ENCODE measurements at places on chromosomes 2 and 18.

DNA sequence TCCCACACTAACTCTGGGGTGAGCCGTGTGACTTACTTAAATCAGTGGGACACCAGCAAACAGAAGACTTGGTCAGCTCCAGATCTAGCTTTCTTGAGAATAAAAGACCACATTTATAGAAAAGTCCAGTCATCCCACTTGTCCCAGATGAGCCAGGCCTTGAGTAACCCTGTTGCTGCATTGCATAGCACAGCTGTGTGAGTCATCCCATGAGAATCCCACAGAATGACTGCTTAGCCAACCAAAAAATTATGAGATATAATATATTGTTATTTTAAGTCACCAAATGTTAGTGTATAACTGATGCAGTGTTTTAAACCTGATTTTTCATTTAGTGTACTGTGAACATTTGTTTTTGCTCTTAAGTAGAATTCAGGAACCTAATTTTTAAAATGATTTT lies 94.2 kb upstream of the FSHR start:
- DNase-seq: peak; percentile 95

DNA sequence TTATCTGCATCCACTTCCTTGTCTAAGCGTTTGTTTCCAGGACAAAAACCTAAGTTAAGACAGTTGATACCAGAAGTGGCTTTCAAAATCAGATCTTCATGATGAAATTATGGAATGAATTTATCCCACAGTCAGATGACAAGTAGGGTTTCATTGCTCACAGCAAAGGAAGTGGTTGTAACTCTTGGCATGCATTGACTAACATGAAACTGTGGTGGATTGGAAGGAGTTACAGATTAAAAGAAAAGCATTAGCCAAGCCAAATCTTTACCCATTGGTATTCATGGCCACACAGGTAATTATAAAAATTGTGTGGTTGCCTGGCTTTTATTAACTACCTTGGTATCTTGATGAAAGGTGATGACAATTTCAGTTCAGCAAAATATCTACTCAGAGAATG lies 438.0 kb upstream of the NXPH2 start:
- no peak for DNase-seq

- no peak for DNase-seq
Measured at GRCh38 chr18:77039196-77040130, 93.1 kb downstream of the MBP start.

- no peak for DNase-seq
Measured at GRCh38 chr2:196286821-196287220, 115.4 kb upstream of the STK17B start.

GRCh38 chr2:165373278-165374010 lies 96.1 kb upstream of the CSRNP3 start:
- no peak for DNase-seq

DNA sequence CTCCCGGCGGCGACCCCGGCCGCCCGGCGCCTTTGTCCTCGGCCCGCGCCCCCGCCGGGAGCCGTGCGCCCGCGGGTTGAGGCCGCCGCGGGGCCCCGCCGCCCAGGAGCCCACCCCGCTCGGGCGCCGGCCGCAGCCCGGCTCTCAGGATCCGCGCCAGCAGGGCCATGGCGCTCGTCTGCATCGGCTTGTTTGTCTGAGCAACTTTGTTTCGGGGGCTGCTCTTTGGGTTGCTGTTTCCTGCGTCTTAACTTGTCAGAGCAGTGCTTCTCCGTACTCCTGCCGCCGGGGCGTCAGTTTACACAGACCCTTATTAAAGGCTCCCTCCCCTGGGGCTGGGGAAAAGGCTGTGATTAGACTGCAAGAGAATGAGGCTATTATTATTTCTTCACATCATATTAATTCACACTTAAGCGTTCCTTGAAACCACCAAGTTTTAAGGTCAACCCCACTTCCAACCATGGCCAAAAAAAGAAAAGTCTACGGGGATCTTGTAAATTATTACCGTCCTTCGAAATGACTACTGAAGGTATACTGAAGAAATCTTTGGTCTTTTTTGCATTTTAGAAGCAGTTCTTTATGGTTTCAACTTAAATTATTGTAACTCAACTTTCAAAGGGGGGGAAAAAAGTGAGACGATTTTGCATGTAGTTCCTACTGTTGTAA lies at the start of gene CYP27C1:
Gene CYP27C1 (minus strand): TSS at position 198 of the 666 bp plus-strand sequence. CDS start 29 bp downstream, at position 169.
- no peak for DNase-seq

GRCh38 chr18:404061-404636 lies 96.4 kb downstream of the COLEC12 start:
- no peak for DNase-seq

DNA sequence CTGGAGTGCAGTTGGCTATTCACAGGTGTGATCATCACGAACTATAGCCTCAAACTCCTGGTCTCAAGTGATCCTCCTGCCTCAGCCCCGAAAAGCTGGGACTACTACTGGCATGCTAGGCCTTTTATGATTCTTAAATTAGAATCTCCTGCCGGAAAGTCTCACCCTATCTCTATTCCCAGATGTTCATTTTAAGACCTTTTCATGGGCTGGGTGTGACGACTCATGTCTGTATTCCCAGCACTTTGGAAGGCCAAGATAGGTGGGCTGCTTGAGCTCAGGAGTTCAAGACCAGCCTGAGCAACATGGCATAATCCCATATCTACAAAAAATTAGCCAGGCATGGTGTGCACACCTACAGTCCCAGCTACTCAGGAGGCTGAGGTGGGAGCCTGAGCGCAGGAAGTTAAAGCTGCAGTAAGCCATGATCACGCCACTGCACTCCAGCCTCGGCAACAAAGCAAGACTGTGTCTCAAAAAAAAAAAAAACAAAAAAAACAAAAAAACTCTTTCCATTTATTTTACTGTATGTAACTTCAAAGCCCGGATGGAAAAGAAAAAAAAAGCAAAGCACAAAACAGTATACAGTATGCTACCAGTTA lies 8.1 kb downstream of the PPP4R3B start:
- DNase-seq: no peak

DNA sequence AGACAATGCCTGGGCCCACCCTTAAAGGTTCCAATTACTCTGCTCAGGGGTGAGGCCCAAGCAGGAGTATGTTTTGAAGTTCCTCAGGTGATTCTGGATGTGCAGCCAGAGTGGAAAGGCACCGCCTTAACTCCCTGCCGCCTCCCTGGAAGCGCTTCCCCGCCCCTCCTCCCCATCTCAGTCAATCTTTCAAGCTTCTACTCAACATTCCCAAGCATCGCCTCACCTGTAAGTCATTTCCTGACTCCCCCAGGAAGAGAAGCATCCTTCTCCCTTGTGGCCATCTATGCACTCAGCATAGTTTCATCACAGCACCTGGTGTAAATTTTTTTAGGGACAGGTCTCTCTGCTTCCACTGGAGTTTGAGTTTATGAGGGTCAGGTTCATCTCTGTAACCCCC lies 67.5 kb downstream of the MYL12B start:
- DNase-seq: no peak

GRCh38 chr2:101698014-101698843 lies 722 bp downstream of the MAP4K4 start:
- no peak for DNase-seq

GRCh38 chr2:242075168-242075567 lies 205.6 kb downstream of the RTP5 start:
- DNase-seq: no peak

- no peak for DNase-seq
Measured at GRCh38 chr18:58612315-58613055, 16.4 kb downstream of the ALPK2 start.

- DNase-seq: no peak
Measured at GRCh38 chr18:68283834-68284233, 431.1 kb downstream of the TMX3 start.

DNA sequence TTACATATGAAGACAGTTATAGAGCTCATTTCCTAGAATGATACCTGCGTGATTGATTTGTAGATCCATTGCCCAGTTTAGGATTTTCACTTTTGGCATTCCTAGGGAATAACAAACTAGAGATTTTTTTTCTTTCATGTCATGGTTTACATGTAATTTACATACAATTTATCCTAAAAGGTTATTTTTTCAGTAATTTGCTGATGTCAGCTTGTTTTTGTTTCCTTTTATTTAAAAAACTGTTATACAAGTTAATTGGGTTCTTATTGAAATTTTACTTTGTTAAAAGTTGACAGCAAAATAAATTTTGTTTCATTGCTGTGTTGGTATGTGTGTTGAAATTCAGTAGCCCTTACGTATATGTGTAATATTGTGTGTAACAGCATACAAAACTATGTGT lies 23.4 kb downstream of the MTX2 start:
- DNase-seq: no peak

DNA sequence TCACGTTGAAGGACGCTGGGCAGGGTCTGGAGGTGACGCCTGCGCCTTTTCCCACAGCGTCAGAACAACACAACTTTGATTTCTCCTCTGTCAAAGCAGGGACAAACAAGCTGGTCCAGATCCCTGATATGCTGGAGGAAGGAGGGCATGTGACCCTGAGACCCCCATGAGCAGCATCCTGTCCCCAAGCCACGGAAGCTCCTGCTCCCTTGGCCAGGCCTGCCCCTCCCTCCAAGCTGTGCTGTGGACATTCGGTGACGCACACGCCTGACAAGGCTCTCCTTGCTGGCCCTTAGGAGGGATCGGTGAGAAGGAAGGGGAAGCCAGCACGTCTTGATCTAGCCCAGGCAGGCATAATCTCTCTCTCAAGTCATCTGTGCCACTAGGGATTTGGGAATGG lies 11.3 kb downstream of the MLPH start:
- DNase-seq: no peak

DNA sequence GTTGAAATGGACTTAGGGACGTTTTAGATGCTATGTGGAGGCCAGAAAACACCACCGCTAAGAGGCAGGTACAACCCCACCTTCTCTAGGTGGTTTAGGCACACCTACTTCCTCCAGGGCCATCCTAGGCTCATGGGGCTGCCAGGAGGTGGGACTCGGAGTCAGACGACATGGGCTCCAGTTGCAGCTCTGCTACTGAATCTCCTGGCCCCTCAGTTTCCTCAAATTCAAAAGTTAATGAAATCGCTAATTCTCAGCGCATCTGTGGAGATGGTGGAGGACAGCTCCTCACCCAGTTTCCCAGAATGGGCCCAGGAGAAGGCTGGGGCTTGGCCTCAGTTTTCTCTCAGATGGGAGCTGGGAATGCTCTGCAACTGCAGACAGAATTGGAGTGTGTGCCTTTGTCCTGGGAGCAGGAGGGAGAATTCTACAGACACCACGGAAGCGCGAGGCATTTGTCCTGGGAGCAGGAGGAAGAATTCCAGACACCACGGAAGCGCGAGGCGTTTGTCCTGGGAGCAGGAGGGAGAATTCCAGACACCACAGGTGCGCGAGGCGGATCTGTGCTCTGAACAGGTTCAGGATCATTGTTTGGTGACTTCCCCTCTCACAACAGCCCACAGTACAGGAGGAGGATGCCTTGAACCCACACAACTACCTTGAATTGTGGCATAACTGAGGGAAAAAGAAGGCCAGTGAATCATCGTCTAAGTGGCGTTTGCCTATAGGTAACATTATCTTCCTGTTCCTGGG lies 103.7 kb upstream of the PXDN start:
- no peak for DNase-seq

- no peak for DNase-seq
Measured at GRCh38 chr2:127092901-127093516, 13.9 kb downstream of the BIN1 start.

- DNase-seq: no peak
Measured at GRCh38 chr2:10454505-10454904, 6.4 kb upstream of the ODC1 start.

DNA sequence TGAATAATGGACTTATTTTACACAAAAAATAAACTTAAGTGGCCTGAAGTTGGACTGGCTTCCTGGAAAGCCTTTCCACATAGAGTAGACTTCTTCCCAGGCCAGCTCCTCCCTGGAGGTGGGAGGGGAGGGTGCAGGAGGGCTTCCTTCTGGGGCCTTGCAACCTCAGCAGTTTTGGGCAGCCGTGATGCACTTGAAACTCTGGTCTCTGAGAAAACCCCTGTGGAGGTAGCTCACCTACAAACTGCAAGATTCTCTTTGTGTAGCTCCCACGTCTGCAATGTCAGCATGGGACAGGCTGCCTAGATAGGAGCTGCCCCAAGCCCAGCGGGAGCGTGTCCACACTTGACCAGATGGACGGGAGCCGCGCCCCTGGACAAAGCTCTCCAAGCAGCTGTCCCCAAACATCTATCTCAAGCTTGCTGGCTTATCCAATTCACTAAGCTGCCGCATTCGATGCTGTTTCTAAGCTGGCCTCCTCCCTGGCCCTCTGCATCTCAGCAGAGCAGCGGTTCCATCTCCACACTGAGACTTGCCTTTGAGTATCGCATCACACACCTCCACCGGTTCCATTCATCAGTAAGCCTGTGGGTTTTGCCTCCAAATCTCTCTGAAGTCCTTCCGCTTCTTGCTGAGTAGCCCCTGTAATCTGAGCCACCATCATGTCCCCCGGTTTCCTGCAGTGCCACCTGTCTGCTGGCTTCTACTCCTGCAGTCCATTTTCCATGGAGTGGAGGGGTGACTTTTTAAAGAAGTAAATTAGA lies 1.6 kb upstream of the LPIN1 start:
- no peak for DNase-seq

DNA sequence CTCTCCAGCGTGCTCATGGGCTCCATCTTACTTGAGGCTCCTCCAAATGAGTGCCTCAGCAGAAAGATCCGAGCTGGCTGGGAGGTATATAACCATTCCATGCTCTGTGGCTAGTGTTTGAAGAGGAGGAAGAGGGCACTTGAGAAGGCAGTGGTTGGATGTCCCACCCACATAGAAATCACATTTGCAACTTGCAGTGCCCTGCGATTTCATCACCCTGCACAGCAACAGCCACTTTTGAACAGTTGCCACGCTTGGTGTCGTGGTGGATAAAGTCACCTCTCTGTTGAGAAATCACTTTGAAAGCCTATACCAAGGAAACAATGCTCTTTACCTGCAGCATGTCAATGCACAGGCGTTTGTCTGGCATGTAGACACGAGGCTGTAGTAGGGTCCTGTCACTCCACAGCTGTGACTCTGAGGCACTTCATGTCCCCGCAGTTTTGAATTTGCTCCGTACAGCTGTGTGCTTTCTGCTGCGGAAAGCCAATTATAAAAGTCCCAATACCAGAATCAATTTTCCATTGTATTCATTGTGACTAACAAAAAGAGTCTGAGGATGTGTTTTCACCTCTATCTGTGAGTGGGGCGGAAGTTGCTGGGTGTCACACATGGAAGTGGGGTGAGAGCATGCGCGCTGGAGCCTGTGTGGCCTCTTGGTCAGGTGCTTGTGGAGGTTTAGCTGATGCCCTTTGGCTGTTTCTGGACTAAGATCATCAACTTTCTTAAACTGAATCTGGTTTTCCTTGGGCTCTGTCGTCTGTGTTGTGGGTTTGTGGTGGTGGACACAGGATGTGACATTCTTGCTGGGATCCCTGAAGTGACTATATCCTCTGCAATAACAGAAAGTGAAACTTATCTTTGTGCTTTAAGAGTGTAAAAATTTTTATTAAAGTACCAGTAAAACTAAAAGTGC lies 2.8 kb downstream of the CNDP2 start:
- DNase-seq: no peak

DNA sequence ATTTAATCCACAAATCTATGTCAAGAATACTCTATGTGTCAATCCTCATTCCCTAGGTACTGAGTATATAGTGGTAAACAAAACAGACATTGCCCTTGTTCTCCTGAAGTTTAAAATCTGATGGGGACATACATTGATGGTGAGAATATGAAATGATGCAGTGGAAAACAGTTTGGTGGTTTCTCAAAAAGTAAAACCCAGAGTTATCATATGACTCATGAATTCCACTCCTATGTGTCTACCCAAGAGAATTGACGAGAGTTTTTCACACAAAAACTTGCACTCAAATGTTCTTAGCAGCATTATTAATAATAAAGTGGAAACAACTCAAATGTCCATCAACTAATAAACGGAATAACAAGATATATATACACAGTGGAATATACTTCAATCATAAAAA lies 586.7 kb downstream of the CCDC85A start:
- no peak for DNase-seq

All from non-pigmented ciliary epithelial cell (primary cell).